ENCODE measurements at places on chromosomes 11 and 22.

GRCh38 chr11:23138761-23139160 is 278.5 kb upstream of the CCDC179 start:
- no peak for DNase-seq

DNA sequence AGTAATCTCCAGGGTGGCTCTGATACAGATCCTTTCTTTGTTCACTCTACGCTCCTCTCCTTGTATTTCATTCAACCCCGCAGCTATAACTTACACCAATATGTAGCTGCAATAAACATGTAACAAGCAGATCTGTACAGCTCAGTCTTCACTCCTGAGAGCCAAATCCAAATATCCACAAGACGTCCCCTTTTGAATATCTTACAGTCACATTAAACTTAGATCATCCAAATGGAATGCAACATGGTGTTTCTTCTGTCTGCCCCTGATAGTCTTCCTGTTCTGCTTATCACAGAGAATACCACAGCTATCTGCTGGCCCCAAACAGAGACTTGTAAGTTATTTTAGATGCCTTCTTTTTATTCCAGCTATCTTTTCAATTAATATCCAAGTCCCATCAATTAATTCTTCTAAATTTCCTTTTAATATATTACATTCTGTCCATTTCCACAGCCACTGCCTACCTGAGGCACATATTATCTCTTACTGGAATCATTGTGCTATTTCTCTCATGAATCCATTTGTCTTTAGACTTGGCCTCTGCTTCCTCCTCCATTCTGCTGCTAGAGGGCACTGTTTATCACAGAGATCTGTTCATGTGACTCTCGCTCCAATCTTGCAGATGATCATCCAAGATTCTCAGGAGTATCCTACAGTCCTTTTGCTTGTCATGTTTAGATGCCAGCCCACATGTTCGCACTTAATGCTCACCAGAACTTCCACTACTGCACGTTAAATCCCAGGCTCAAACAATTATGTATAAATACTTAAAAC is 908.6 kb downstream of the NTM start:
- DNase-seq = no peak

- DNase-seq = no peak
Measured at GRCh38 chr11:81071606-81072005, 1630.8 kb upstream of the TENM4 start.

- DNase-seq = peak; percentile 57
Measured at GRCh38 chr11:1854949-1855885, 2.3 kb downstream of the LSP1 start.

GRCh38 chr22:48138427-48138826 is 1376.0 kb downstream of the TBC1D22A start:
- DNase-seq = no peak

- no peak for DNase-seq
Measured at GRCh38 chr11:65981972-65982823, 19.8 kb downstream of the EIF1AD start.

DNA sequence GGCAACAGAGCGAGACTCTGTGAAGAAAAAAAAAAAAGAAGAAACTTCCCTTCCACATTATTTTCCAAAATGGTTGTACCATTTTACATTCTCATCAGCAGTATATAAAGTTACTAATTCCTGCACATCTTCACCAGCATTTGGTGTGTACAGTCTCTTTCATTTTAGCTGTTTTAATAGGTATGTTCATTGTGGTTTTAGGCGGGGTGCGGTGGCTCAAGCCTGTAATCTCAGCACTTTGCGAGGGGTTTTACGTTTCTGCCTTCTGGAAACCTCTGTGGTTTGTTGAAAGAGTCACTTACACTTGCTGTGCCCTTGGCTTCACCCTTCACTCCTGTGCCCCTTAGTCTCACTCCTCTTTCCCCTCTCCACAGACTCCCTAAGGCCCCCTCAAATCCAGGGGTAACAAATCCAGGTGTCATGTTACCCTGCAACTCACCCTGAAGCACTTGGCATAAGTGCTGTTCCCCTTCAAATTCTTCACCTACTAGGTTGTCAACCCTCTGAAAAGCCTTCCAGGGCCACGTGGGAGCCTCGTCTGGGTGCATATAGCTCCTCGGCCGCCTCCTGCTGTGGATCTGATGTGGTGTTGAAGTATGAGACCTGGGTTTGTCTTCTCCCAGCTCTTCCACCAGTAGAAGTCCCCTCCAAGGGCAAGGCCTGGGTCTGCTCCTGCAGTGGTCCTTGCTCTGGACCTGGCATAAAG is 20.8 kb downstream of the TOB2 start:
- DNase-seq = no peak

DNA sequence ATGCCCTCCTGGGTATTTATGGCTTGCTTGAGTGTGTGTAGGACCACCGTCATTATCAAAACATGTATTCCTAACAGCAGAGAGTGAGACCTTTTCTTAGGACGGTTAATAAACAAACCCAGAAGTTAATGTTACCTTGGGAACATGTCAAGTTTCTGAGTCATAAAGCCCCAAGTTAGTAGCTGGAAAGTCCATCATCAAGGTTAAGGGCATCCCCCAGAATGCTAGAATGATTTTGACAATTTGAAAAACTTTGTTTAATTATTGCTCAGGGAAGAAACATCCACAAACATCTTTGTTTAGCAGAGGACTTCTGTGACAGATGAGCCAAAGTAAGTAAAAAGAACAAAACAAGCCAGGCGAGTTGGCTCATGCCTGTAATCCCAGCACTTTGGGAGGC is 20.0 kb downstream of the CAVIN3 start:
- DNase-seq = no peak

DNA sequence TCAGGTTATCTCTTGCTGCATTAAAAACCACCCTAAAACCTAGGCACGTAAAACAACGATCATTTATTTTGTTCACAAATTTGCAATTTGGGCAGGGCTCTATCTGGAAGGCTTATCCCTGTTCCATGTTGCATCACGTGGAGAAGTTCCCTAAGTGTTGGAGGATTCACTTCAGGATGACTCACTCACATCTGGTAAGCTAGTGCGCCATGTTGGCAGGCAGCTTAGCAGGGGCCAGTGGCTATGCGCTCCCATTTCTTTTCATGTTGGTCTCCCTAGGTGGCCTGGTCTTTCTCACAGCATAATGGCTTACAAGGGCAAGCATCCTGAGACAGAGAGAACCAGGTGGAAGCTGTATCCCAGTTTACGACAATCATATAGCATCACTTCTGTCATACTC is 226.8 kb downstream of the BLID start:
- no peak for DNase-seq

GRCh38 chr22:29716814-29717545 is 2.8 kb upstream of the CABP7 start:
- no peak for DNase-seq

- DNase-seq = no peak
Measured at GRCh38 chr11:77361184-77361583, 59.7 kb upstream of the GDPD4 start.

DNA sequence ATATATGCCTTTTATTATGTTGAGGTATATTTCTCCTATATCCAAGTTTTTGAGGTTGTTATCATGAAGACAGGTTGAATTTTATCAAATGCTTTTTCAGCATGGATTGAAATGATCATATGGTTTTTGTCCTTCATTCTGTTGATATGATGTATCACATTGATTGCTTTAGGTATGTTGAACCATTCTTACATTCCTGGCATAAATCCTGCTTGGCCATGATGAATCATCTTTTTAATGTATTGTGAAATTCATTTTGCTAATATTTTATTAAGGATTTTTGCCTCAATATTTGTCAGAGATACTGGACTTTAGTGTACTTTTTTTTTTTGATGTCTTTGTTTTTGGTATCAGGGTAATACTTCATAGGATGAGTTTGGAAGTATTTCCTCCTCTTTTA is 283.8 kb upstream of the C11orf87 start:
- DNase-seq = no peak

- DNase-seq = no peak
Measured at GRCh38 chr11:15093432-15093831, 20.0 kb downstream of the CALCB start.

GRCh38 chr11:72239849-72240460 is 4.0 kb downstream of the PHOX2A start:
- DNase-seq = no peak

DNA sequence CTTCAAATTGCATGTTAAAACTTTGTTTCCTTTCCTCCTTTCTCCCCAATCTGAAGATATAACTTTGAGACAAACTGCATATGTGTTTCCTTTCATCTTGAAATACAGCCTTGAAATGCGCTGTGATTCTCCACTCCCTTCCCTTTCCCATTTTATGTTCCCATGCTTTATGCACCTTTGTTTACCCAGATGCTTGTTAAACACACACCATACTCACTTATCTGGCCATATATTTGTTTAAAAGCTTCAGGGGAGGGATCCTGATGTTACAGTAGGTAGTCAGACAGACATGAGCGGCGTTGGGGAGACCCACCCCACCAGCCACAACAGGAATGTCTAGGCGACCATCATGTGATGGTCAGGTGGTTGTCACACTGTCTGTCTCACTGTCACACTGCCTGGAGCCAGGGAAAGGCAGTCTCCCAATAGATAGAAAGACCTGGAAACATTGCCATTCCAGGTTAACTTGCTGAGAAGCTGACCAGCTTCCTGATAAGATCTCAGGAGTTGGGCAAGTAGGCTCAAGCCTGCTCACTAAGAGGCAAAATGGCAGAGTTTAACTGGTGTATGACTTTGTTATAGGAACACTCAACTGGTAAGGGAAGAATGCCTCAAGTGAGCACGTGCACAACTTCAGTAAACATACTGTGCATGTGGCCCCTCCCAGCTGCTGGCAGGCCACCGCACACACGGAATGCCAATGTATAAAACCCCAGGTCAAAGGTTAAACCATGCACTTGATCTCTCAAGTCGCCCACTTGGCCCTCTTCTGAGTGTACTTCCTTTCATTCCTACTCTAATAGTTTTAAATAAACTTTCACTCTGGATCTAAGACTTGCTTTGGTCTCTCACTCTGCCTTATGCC is 23.5 kb upstream of the MSANTD2 start:
- DNase-seq = no peak

DNA sequence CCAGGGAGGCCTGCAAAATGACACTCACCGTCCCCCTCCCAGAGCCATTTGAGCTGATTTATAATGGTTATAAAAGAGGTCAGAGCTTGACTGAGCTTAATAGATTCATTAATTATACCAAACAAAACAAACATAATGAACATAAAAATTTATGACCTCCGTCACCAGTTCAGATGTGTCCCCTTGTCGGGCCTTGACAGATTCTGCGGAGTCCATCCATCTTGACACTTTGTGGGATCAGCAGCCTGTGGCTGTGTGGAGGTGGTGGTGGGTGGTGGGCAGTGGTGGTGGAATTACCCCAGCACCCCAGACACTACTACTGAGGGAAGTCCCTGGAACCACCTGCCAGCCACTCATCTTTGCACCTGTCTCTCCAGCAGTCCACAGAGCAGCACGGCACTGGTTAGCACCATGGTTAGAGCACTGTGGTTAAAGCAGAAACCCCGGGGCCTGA is 83.5 kb downstream of the DSCAML1 start:
- DNase-seq = no peak

- DNase-seq = no peak
Measured at GRCh38 chr11:70328556-70328955, 58.1 kb downstream of the PPFIA1 start.

DNA sequence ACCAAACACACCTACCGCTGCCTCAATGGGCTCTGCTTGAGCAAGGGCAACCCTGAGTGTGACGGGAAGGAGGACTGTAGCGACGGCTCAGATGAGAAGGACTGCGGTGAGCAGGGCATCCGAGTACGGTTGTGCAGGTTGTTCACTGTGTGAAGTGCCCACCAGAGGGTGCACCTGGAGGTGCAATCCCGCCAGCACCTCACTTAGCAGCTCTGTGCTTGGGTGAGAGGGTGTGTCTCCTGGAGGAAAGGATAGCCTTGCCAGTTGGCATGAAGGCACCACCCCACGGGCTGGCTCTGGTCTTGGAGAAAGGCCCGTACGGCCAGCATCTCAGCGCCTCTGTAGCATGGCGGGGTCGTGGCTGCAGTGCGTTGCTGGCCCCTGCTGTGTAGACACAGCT is 39.4 kb downstream of the ST14 start:
- DNase-seq = no peak

DNA sequence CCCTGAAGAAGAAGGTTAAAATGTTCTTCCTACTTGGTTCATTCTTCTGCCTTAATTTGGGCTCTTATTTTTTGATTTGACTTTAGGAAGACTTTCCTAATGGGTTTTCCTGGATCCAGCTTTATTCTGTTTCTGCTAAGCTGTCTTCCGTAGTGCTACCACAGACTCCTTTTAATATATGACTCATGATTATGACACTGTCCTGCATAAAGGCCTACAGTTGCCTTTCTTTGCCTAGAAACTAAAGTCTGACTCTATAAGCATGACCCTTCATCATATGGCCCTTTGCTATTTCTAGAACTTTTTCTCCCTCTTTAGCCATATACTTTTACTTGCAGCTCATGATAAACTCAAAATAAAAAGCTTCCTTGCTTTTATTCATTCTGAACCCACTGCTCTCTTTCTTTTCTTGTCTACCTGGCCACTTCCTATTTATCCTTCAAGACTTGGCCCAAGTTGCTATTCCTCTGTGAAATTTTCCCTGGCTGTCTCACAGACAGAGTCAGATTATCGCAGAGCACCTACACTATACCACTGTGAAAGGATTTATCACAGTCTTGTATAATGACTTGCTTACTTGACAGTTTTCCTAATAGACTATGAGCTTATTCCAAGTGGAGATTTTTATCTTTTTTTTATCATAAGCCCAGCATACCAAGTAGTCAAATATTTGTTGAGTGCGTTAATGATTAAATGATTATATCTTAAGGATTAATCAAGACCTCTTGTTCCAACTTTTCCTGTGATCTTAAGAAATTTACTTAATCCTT is 24.7 kb downstream of the TBCEL start:
- DNase-seq = no peak

DNA sequence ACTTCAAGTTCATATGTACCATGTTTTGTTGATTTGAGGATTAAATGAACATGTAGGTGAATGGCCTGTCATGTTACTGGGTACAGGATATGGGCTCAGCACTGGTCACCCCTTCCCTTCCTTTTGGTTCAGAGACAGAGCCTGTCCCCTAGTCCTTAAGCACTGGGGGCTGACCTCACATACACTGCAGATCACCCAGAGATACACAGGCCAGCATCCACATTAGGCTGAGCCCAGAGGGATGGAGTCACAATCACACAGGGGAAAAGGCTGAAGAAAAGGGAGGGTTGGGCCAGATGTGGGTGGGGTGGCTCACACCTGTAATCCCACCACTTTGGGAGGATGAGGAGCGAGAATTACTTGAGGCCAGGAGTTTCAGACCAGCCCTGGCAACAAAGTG is 62.3 kb downstream of the IGLL5 start:
- no peak for DNase-seq

All from stimulated activated CD8-positive, alpha-beta memory T cell treated with anti-CD3 and anti-CD28 coated beads, Interleukin-2, amount 100 ng/mL, for 48 hours (primary cell).